ENCODE measurements at places on chromosomes 3 and 15. TPM values are rescaled to one million over a fixed set of nuclear protein-coding genes. Genes with fewer than 3 reads are reported as not detected.

Gene IMPG2
- 0.23 TPM for total RNA-seq

Gene PPP1R14D
- total RNA-seq, result not detected

Gene TSEN2
- 17.9 TPM for total RNA-seq

- peak; percentile 19 for DNase-seq
Measured at GRCh38 chr3:55746808-55747413, 259.8 kb upstream of the WNT5A start.

Gene C3orf85
- not detected for total RNA-seq

Gene AHSG
- not detected for total RNA-seq

GRCh38 chr3:8458238-8458661, 43.4 kb upstream of the LMCD1 start:
- DNase-seq, result no peak

- no peak for DNase-seq
Measured at GRCh38 chr3:186105543-186105942, 3.3 kb downstream of the ETV5 start.

Data from LHCN-M2 (cell line).